ENCODE measurements at places on chromosomes 2 and 18.
A peak's percentile ranks its signal among the peaks of the same experiment; 100 is the strongest.

DNA sequence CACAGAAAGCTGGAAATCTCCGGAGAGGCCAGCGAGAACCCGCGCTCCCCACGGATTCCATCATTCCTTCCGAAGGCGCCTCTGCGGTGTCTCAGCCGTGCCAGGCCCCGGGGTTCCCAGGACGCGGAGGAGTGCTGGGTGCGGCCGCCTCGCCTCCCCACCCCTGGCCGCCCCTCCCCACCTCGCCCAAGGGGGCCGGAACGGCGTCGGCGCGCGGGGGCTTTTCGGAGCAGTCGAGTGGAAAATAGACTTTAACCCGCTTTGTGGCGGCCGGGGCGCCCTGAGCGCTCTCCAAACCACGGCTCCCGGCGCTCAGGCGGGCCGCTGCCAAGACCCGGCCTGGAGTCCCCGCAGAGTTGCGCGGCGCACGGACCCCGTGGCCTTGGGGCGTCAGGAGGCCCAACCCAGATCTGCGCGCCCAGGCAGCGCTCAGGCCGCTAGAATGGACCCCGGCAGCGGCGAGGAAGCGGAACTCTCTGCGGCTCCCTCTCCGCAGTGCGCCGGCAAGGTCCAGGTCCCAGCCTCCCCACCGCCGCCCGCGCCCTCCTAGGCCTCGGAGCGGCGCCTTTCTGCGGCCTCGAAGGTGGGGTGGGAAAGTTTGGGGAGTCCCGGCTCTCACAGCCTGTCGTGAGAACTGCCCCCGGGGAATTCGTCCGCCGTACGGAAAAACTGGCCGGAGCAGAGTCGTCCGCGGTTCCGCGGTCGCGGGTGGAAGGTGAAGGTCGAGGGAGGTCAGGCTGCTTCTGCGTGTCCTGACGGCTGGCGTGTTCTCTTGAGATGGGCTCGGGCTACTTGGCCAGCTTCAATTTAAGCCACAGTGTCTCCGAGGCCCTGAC is 1.2 kb upstream of the EMX1 start:
- peak; percentile 71 for DNase-seq

DNA sequence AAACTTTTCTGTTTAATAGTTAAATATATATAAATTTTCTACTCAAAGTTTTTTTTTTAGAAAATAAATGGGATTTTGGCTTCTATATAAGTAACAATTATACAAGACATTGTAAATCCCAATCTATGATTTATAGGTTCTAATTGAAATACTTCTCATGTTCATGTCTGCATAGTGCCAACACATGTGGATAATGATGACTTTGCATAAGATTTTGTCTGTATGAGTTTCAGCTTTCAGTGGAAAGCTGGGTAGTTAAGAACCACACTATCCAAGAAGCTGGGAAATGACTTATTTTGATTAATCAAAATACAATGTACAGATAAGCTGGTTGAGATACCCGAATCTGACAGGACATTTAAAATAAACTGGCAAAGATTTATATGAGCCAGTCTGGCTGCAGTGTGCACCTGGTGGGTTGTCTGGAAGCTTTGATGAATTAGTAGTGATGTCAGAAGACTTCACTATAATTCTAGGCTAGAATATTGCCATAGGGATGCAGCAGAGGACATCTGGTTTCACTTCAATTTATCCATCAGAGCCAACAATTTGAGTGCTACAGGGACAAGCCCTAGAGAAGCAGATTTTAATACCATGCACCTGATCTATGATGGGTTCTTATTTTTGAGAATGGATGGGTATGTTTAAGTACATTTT is 45.4 kb downstream of the EML6 start:
- DNase-seq, result no peak

- no peak for DNase-seq
Measured at GRCh38 chr2:96218508-96219131, 10.0 kb upstream of the STARD7 start.

DNA sequence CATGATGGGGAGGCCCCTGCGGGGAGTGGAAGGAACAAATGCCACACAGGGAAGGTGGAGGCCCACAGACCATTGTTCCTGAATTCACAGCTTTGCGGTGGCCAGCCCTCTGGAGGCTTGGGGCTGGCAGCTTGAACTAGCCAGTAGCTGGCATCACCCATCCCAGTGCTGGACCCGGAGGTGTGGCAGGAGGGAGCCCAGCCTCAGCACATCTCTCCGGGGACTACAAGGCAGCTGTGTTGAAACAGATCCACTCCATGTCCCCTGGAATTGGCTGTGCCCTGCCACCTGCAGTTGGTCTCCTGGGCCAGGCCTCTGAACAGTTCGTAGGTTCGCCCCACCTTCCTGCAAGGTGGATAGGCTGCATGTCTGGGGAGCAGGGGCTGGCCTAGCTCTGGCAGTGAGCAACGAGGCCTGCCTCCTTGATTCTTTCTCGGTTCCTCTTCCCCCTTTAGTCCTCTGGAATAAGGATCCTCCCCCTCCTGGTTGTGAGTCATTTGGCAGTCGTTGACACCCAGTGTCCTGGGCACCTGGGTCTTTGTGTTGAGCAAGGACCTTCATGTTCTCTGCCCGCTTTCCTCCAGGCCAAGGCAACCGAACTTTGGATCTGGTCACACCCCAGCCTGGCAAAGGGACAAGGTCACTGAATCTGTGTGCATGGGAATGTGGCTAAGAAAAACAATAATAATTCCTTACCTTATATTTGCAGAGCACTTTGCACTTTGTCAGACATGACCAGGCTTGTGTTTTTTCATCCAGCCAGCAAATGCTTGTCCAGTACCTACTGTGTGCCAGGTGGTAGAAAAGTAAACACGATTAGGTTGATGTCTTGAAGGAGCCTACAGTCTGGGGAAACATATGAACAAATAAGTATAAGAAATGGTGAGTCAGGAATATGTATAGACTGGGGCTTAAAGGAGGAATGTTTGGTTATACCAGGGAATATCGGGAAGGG is 55.0 kb upstream of the MCFD2 start:
- DNase-seq, result peak; percentile 94

DNA sequence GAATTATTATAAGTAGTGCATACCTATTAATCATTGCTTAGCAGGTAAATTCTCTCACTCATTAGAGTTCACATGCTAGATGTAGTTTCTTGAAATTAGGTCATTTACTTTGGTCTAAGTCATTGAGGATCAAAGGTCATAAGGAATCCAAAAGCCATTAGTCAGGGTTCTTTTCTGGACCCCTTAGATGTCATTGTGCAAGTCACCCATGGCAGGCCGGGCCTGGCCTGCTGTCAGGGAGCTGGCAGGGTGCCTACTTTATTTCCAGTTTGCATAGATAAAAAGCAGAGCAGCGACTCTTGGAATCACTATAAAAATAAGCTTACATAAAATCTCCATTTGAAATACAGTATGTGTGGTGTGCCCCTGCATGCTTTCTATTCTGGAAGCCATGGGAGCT is 91.3 kb downstream of the MEIS1 start:
- DNase-seq, result no peak

DNA sequence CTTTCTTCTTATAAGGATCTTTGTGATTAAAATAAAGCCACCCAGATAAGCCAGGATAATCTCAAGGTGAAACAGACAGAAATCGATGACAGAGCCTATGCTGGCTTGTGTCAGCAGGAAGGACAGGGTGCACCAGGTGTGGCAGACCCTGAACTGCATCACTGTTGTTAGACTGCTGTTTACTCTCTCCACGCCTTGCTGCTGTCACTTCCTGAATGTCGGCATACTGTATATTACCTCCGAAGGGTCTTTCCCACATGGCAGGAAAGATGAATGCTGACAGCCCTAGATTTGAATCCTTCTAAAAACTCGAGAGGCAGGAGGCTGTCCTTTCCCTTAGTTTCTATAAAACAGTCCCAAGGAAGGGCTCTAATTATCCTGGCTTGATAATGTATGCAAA is 18.9 kb upstream of the TMEM163 start:
- no peak for DNase-seq

DNA sequence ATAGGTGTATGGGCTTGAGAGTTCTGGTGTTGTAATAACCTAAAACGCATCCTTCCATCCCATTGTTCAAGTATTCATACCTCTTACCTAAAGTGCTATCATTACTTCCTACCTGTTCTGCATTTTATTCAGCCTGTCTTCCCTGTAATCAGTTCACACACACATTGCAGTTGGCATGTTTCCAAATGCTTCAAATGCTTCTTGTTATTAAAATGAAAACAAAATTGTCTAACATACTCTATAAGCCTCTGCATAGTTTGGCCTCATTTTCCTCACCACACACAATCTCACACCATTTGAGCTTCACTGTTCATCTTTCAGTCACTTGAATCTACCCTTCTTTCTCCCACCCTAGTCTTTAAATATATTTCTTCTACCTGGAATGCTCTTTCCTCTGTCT is 1178.2 kb upstream of the NRXN1 start:
- no peak for DNase-seq

DNA sequence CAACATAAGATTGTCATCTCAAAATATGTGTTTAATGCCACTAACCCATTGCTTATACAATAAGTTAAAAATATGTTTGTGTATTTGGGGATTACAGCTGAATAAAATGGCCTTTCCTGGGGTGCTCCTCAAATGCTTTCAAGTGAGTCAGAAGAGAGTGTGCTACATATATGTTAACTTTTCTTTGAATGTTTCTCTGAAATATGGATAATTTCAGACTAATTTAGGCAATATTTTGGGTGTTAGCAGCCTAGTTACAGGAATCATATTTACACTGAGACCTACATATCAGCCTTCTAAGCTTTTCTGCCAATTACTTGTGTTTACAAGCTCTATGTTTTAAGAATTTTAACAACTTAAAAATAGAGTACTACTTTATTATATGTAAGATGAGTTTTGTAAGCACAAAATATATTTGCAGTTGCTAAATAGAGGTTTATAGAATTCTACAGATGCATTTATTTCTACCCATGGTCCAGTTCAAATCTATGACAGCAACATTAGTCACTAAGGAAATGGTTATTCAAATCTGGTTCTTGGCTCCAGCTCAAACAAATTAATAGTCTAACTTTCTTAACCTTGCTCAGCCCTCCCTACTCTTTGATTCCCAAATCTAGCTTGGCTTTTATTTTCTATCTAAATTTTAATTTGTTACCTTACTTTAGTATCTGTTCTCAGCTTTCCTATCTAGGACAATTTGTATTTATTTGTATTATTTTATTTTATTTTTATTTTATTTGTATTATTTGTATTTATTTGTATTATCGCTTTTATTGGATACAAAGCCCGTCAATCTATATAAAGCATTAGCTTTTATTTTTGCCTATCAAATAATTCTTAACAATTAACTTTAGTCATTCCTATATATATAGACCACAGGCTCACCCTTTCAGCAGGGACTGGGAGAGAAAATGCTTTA is 48.9 kb downstream of the FSIP2 start:
- DNase-seq, result no peak

GRCh38 chr2:159941729-159942128 is 120.7 kb downstream of the PLA2R1 start:
- no peak for DNase-seq

DNA sequence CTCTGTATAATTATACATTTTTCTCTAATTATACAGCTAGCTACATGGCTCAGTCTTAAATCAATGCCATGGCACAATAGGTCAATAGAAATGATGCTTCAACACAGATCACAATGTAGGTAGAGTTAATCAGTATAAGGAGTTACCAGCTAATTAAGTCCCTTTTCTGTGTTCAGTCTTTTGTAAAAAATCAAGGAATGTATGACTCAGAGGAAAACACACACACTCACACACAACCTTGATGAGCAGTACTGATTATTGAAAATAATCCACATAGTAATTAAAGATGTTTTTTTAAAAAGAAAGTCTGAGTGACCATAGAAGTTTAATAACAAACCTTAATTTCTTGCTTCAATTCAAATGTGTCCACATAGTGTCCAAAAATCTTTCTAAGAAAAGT is 691.3 kb downstream of the LRP1B start:
- no peak for DNase-seq

GRCh38 chr2:214310319-214310718 is 100.5 kb upstream of the VWC2L start:
- no peak for DNase-seq

- DNase-seq, result no peak
Measured at GRCh38 chr2:72851333-72851732, 25.5 kb upstream of the EXOC6B start.

DNA sequence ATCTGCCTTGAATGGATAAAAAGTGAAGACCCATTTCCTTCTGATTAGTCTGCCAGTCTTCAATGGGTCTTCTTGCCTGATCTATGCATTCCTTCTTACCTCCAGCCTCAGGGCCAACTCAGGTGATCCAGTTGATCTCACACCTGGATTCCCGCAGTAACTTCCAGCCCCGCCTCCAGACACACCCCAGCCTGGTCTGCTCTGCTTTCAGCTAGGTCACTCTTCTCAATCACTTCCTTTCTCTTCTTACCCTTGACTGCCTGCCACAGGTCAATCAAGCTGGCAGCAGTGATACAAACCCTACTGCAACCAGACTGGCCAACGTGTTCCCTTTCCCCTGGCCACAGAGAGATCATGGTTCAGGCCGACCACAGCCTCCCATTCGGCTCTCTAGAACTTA is 263.6 kb downstream of the ZNF516 start:
- no peak for DNase-seq

DNA sequence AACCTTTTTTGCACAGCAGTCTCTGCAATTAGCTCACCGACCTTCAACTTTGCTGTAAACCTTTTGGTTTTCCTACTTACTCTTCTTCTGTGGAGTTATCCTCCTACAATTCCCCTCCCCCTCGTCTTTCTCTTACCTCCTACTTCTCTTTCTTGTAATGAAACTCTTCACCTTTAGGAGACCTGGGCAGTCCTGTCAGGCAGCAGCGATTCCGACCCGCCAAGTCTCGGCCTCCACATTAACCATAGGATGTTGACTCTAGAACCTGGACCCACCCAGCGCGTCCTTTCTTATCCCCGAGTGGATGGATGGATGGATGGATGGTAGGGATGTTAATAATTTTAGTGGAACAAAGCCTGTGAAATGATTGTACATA is 8.3 kb downstream of the TBR1 start:
- DNase-seq, result no peak

DNA sequence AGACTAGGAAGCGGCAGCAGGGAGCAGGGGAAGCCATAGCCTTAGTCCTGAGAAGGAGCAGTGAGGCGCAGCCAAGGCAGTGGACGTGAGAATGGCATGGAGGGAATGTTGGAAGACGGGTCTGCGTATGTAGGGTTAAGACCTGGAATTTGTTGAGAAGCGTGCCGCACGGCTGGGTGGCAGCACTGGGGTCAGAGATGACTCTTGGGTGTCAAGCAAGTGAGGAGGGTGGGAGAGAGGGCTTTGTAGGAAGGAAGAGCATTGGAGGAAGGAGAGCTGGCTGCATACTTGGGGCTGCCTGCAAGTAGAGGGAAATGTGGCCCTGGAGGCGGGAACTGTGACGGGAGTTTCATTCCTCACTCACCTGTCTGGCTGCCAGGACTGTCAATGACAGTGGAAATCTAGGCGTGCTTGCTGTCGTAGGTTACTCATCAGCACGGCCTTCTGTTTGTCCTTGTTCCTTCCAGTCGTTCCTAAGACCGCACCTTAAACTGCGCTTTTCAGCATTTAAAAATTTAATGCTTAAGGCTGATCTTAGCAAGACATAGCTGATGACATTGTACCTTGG is 108.0 kb downstream of the ITGB1BP1 start:
- no peak for DNase-seq
